ENCODE measurements at places on chromosomes 4 and X.

DNA sequence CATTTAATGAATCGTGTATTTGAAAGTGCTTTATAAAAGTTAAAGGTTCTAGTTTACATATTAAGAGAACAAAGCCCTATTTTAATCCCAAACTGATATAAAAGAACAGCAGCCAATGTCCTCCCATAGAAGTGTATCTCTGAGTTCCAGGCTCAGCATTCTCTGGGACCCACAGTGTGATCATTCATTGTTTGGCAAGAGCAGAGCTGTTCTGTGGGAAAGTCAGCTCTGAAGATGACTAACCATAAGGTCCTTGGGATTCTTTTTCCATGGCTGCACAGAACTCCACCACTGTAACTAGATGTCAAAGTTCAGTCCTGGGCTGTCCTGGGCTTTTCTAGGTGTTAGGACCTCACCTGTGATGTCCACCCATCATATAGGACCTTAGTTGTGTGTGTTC lies 157.0 kb upstream of the TLL1 start:
- DNase-seq: no peak

DNA sequence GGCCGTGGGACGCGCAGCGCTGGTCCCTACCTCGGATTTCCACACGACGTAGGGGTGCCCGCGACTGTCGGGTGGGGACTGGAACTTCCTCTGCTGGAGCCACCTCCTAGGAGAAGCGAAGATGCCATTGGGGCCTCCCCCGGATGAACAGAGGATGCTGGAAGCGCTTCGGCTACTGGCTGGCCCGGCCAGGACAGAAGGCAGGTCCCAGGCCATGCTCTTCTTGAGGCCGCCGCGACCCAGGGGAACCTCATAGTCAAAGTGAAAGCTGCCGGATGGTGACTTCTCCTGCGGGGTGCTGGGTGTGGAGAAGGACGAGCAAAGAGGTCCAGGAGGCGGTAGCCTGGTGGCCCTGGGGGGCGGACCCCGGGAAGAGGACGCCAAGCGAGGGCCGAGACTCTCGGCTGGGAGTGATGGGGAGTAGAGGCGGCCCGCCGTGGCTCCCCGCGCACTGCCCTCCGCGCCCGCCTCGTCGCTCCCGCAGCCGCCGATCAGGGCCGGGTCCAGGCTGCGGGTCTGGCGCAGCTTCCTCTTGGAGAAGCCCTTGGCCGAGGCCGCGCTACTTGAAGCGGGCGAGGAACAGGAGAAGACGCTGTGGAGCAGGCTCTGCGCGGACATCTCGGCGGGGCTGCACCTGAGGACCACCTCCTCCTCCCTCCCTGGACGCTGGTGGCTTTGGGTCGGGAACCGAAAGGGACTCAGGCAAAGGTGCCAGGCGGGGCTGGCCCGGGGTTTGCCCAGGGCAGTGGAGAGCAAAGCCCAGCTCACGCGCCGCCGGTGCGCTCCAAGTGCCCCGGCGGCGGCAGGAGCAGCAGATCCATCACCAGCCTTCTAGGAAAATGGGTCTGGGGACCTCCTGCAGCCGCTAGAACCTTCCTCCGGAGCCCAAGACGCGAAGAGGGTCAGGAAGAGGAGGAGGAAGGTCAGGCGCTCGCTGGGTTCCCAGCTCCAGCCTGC lies 1.2 kb downstream of the ARHGAP6 start:
- DNase-seq: no peak

DNA sequence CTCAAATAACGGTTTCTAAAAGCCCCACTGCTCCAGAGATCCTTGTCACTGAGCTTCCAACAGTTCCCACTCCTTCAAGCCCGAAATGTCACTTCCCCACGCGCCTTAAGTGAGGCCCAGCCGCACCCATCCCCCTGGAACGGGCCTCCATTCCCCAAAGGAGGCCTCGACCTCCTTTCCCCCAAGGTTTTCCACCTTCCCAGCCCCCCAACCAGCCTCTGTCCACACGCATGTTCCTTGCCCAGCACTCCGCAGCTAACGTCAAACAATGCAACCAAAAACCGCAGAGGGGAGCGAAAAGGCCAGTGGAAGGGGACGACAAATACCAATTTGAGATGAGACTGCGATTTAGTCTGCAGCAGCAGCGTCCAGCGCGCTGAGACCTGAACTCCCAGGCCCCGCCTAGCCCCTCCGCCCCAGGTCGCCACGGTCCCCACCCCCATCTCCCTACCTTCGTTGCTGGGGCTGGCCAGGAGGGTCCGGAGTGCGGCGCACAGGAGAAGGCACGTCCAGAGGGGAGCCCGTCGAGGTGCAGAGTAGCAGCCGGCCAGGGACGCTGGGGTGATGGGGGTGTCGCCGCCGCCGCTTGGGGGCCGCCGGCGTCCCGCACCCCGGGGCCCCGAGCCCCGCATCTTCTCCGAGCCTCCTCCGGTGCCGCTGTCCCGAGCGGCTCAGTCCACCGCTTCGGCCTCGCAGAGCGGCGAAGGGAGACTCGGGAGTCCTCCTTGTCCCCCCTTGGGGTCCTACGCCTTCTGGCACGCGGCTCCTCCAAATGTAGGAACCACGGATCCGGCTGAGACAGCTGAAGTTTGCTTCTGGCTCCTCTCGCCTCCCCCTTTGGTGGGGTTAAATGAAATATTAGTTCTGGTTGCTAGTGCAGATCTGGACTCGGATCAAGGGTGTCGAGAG lies 924 bp downstream of the EPHA5 start:
- no peak for DNase-seq

- no peak for DNase-seq
Measured at GRCh38 chrX:2183193-2183725, 317.5 kb downstream of the DHRSX start.

DNA sequence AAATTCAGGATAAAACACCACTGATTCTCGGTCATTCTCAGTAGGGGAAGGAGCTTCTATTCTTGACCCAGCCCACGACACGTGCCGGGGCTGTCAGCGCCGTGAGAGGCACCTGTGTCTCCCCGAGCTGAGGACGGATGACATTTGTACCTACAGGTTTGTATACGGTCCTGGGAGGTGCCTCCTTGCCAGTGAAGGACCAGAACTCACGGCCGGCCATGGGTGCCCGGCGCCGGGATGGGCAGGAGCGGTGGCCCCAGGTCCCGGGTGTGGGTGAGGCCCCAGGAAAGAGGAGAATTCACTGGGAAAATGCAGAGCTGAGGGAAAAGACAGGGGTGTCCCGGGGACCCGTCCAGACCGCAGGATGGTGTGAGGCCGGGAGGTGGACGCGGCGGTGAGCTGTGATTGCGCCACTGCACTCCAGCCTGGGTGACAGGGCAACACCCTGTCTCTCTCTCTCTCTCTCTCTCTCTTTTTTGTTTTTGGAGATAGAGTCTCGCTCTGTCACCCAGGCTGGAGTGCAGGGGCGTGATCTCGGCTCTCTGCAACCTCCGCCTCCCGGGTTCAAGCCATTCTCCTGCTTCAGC lies 48.9 kb upstream of the PPP2R3B start:
- no peak for DNase-seq

DNA sequence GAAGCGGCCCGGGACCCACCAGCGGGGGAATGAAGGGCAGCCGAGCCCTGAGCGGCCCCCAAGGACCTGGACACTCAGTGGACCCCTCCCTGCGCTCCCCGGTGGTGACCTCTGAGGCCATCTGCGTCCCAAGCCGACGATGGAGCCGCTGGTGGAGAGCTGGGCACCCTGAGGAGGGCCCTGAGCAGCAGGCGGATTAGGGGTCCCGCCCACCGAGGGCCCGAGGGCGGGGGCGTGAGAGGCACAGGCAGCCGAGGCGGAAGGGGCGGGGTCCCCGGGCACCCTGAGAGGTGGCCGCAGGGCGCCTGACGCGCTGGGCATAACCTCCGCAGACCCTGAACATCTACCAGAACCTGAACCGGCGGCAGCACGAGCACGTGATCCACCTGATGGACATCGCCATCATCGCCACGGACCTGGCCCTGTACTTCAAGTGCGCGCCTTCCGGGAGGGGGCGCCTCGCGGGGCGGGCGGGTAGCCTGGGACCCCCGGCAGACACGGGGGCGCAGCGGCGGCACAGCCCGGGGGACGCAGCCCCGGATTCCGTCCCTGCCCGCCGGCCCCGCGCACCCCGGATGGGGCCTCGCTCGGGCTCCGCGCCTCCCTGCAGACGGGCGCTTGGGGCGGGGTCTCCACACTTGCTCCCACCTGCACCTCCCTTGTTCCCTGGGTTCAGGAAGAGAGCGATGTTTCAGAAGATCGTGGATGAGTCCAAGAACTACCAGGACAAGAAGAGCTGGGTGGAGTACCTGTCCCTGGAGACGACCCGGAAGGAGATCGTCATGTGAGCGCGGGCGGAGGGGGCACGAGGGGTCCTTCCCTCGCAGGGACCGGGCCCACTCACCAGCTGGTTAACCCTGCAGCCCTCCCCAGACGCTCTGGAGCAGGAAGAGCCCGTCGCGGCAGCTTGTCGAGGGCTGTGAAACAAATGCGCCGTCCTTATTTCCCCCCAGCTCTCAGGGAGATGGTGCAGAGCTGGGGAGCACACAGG lies 10.3 kb downstream of the ATP5ME start:
- peak; percentile 37 for DNase-seq

- no peak for DNase-seq
Measured at GRCh38 chr4:25635501-25635900, 20.1 kb upstream of the SLC34A2 start.

GRCh38 chr4:188005561-188005960 lies 10.0 kb downstream of the ZFP42 start:
- no peak for DNase-seq

GRCh38 chr4:113469926-113470325 lies 291.6 kb downstream of the CAMK2D start:
- DNase-seq: no peak

- peak; percentile 83 for DNase-seq
Measured at GRCh38 chr4:124712372-124713184, at the start of gene ANKRD50. TSS of gene ANKRD50 (minus strand) at chr4:124712732. CDS start at chr4:124710511, 2,221 bp downstream.

DNA sequence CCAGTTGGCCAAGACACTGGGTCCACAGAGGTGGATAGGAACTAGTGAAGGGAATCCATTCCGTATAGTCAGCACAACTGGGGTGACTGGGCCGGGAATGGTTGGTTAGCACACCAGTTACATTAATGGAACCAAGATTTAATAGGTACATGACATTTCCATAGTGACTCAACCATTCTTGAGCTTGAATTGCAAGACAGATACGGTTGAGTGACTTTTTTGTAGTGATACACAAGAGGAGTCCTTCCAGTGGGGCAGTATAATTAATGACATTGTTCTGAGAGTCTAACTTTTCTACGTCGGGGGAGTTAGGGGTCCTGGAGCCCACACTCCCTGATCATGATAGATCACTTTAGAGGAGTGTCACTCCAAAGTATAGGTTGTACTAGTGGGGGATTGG lies 211.6 kb upstream of the CXCL13 start:
- DNase-seq: no peak

GRCh38 chrX:95878874-95879273 lies 805.8 kb upstream of the DIAPH2 start:
- no peak for DNase-seq

GRCh38 chr4:8221476-8221875 lies 22.4 kb downstream of the SH3TC1 start:
- peak; percentile 98 for DNase-seq

DNA sequence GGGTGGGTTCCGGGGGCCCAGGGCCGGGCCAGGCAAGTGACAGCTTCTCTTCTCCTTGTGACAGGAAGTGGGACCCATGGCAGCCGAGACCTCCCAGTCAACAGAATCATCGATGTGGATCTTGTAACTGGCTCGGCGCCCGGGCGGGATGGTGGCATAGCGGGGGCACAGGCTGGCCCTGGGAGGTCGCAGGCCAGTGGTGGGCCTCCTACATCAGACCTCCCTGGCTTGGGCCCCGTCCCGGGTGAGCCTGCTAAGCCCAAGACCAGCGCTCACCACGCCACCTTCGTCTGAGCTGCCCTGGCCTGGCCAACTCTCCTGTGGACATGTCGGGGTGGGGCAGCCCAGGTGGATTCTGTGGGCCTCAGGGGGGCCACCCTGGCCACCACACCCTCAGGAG lies 2.4 kb upstream of the HGFAC start:
- DNase-seq: no peak

DNA sequence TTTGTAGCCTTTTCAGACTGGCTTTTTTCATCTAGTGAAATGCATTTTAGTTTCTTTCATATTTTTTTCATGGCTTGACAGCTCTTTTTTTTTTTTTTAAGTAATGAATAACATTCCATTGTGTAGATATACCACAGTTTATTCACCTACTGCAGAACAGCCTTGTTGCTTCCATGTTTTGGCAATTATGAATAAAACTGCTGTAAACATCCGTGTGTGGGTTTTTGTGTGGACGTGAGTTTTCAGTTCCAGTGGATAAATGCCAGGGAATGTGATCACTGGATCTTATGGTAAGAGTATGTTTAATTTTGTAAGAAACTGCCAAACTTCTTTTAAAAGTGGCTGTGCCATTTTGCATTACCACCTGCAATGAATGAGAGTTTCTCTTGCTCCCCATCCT lies 160.8 kb downstream of the SOWAHB start:
- no peak for DNase-seq

GRCh38 chr4:153464068-153464467 lies 2.1 kb upstream of the TMEM131L start:
- DNase-seq: no peak

DNA sequence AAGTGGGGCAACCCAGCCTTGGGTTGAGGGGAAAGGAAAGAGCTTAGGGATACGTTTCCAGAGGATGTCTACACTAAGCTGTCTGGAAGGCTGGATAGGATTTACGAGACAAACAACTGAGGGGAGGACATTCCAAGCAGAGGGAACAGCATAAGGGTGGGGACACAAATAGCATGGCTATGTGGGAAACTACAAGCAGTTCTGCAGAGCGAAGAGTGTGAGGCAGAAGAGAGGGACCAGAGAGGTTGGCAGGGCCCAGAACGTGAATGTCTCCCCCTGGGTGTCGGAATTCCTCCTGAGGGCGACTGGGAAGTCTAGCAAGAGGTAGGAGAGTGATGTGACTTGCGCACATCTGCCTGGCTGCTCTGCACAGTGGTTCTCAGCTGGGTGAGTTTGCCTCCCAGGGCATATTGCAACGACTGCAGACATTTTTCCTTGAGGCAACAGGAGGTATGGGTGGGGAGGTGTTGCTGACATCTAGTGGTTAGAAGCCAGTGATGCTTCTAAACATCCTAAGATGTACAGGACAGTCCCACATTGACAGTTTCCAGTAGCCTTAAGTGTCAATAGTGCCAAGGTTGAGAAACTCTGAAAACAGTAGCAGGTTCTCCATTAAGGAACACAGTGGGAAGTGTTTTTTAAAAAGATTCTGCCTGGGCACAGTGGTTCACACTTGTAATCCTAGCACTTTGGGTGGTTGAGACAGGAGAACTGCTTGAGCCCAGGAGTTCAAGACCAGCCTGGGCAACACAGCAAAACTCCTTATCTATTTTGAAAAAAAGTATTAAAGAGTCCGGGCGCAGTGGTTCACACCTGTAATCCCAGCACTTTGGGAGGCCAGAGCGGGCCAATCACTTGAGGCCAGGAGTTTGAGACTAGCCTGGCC lies 9.2 kb downstream of the NDUFA1 start:
- peak; percentile 46 for DNase-seq

DNA sequence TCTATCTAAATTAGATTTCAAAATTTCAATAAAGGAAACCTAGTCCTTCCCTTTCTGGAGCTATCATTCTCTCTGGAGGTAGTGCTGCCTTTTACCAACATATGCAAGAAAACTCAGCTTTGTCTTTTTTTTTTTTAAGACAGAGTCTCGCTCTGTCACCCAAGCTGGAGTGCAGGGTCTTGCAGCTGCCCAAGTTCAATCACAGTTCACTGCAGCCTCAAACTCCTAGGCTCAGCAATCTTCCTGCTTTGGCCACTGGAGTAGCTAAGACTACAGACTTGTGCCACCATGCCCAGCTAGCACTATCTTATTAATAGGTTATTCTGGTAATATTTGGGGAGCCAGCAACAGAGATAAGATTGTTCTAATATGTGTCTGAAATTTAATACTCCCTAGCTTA lies 12.3 kb downstream of the AASDH start:
- no peak for DNase-seq

GRCh38 chr4:168666531-168666930 lies 169.7 kb downstream of the PALLD start:
- no peak for DNase-seq

- DNase-seq: peak; percentile 36
Measured at GRCh38 chr4:25878676-25879075, 15.9 kb upstream of the SEL1L3 start.

Measured in CD14-positive monocyte (primary cell).